ENCODE measurements at places on chromosomes 6 and 20.

DNA sequence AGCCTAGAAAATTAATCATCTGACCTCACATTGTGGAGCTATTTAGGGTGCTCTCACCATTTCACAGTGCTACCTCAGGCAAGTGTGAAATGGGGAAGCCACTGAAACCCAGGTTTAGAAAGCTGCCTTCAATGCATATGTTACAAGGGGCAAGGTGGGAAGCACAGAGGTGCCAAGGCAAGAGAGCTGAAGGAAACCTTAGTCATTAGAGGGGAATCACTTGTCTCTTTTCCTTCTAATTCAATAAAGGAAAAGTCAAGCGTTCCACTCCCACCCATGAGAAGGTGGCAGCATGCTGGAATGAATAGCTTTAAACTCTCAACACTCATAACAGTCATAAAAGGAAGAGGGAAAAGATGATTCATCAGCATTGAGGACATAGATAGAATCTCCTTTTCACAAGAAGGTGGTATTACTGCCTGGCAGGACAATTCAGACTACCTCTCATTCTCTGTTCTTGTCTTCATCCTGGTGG is 251.9 kb upstream of the IRAK1BP1 start:
- H3K4me3 ChIP-seq = no peak overlapping the region
- no peaks in the 10 kb centered on the region for H3K4me1 ChIP-seq
- DNase-seq = no peak
- H3K27ac ChIP-seq = no peak overlapping the region
- H3K27me3 ChIP-seq = no peaks in the 10 kb centered on the region
- no peaks in the 10 kb centered on the region for H3K36me3 ChIP-seq

DNA sequence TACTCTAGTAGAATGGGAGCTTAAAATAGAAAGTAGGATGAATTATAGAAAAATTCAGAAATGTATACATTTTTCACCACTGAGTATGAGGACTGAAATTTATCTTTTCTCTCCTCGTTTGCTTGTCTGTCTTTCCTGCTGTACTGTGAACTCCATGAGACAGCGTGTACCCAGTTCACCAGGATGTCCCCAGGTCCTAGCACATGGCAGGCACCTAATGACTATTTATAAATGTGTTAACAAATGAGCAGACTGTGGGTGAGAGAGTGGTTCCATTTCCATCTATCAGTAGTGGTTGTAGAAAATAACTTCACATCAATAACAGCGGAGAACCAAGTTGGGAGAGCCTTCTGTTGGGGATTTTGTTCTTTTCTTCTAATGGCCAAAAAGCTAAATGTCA is 106.3 kb downstream of the NUS1 start:
- H3K4me3 ChIP-seq = no peak overlapping the region
- DNase-seq = no peak
- no peaks in the 10 kb centered on the region for H3K4me1 ChIP-seq
- peaks cover 18% of the 10 kb centered on the region for H3K27me3 ChIP-seq
- H3K36me3 ChIP-seq = no peaks in the 10 kb centered on the region
- H3K27ac ChIP-seq = no peak overlapping the region

DNA sequence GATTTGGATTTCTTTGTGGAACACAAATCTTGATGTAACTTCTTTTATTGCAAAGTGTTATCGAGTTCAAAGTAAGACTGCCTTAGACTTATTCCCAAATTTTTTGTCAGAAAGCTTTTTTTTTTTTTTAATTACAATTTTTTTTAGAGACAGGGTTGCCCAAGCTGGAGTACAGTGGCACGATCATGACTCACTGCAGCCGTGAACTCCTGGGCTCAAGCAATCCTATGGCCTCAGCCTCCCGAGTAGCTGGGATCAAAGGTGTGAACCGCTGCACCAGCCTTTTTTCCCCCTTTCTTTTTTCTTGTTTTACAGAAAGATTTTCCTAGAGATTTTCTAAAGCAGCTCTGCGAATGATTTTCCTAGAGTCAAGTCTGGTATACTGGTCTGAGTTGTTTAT is 2.8 kb downstream of the RIOK1 start:
- no peaks in the 10 kb centered on the region for H3K27me3 ChIP-seq
- peaks cover 19% of the 10 kb centered on the region for H3K4me1 ChIP-seq
- no peak overlapping the region for H3K27ac ChIP-seq

GRCh38 chr6:44606504-44606903 is 219.0 kb downstream of the CDC5L start:
- H3K4me1 ChIP-seq = no peaks in the 10 kb centered on the region
- no peak for DNase-seq
- no peaks in the 10 kb centered on the region for H3K27me3 ChIP-seq
- H3K27ac ChIP-seq = no peak overlapping the region
- H3K36me3 ChIP-seq = no peaks in the 10 kb centered on the region

DNA sequence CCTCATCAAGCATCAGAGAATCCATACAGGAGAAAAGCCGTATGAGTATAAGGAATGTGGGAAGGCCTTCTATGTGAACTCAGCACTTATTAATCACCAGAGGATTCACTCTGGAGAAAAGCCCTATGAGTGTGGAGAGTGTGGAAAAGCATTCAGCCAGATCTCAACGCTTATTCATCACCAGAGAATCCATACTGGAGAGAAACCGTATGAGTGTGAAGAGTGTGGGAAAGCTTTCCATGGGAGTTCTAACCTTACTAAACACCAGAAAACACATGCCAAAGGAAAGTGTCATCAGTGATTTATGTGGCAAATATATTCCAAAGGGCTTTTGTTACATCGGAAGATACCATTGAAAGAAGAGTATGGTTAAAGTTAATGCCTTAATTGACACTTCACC is 25.4 kb downstream of the ZKSCAN8 start:
- H3K4me1 ChIP-seq = no peaks in the 10 kb centered on the region
- no peak overlapping the region for H3K27ac ChIP-seq
- no peaks in the 10 kb centered on the region for H3K36me3 ChIP-seq
- H3K4me3 ChIP-seq = no peak overlapping the region
- no peaks in the 10 kb centered on the region for H3K27me3 ChIP-seq

GRCh38 chr6:15476631-15477380 is 186.0 kb downstream of the DTNBP1 start:
- H3K27ac ChIP-seq = no peak overlapping the region
- peaks cover 5% of the 10 kb centered on the region for H3K36me3 ChIP-seq
- peaks cover 54% of the 10 kb centered on the region for H3K4me1 ChIP-seq
- H3K27me3 ChIP-seq = no peaks in the 10 kb centered on the region

GRCh38 chr6:26254724-26255123 is 110.3 kb upstream of the BTN3A2 start:
- H3K27ac ChIP-seq = peak overlapping the region; percentile 44
- H3K36me3 ChIP-seq = no peaks in the 10 kb centered on the region
- peaks cover 3% of the 10 kb centered on the region for H3K4me1 ChIP-seq
- no peak for DNase-seq
- no peaks in the 10 kb centered on the region for H3K27me3 ChIP-seq

DNA sequence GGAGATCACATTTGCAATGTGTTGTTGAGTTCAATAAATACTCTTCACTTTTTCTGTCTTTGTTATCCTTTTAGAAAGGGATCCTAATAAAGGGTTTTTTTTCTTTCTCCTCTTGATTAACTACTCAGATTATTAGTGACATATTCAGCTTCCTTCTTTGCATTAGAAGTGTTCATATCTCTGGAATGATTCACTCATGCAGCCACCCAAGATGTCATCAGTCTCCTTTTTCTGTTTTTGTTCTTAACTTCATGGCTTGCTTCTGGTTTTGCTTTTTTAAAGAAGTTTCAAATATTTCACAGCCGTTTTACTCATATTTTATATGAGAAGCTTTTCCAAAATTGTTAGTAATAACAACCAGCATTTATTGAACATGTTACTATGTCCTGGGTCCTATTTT is 187.6 kb downstream of the TMEM242 start:
- no peak for DNase-seq
- no peak overlapping the region for H3K27ac ChIP-seq
- no peak overlapping the region for H3K4me3 ChIP-seq
- H3K4me1 ChIP-seq = no peaks in the 10 kb centered on the region

DNA sequence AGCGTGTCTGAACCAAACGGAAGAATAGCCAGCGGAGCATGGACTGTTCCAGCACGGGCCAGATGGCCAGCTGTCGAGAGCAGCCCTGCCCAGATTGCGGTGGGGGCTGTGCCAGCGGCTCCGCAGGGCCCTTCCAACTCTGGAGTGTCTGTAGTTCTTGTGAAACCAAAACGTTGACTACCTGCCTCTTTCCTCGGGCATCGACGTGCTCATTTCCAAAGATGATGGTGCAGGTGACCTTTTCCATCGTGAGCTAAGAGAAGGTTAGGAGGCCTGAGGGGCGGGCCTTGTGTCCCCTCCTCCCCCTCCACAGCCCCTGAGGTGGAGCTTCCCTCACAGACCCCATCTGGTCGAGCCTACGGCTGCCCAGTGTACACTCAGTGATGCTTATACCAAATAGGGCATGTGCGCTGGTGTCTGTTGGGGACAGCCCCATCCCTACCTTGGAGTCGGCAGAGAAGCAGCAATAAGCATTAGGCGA is 12.9 kb upstream of the C20orf144 start:
- peaks cover 5% of the 10 kb centered on the region for H3K36me3 ChIP-seq
- no peak overlapping the region for H3K4me3 ChIP-seq
- no peaks in the 10 kb centered on the region for H3K27me3 ChIP-seq
- H3K4me1 ChIP-seq = no peaks in the 10 kb centered on the region
- DNase-seq = no peak
- H3K27ac ChIP-seq = no peak overlapping the region

DNA sequence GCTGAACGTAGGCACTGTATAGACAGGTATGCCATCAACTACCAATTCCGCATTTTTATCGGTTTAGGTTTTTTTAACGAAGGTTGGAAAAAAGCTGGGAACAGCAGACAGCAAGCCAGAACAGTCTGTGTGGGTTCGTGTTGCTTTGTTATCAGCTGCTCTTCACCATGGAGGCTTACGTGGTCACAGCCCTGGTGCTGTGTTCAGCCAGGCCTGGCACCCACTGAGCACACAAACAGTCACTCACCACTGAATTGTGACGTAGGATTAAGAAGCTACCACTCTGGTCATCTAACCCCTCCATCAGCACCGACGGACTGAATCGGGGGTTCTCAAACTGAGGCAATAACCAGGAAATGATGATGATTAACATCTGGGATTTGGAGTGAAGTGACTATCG is 13.2 kb downstream of the FAM210B start:
- H3K27me3 ChIP-seq = no peaks in the 10 kb centered on the region
- H3K4me1 ChIP-seq = no peaks in the 10 kb centered on the region
- no peak overlapping the region for H3K27ac ChIP-seq
- H3K4me3 ChIP-seq = no peak overlapping the region

DNA sequence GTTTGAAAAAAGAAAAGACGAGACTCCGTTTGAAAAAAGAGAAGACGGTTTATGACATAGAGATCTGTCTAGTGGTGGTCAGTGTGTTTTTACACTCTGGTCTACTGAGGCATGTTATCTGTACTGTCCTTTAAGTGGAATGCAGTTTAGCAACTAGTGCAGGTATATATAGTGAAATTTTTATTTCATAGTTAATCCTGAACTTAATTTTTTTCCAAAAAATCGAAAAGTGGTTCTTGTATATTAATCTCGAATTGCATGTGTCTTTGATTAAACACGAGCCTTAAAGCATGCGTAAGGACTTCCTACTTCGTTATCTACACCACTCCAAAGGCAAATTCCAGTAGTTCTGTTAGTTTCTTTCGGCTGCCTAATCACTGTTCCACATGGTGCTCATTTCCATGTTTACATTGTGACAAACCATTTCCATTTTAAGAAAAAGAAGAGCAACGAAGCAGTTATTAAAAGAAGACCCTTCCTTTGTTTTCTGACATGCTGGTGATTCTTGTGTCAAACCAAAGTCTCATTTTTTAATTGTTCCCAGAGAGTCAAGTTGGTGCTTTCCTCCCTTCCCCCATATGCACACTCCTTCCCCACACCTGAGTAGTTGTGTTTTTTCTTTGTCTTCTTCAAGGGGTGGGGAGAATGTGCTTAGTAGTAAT is 2.3 kb downstream of the SNX9 start:
- H3K4me1 ChIP-seq = peaks cover 5% of the 10 kb centered on the region
- H3K27ac ChIP-seq = no peak overlapping the region
- no peaks in the 10 kb centered on the region for H3K36me3 ChIP-seq
- H3K4me3 ChIP-seq = no peak overlapping the region

- no peaks in the 10 kb centered on the region for H3K4me1 ChIP-seq
- no peak overlapping the region for H3K27ac ChIP-seq
- DNase-seq = peak; percentile 9
- no peak overlapping the region for H3K4me3 ChIP-seq
- no peaks in the 10 kb centered on the region for H3K36me3 ChIP-seq
Measured at GRCh38 chr6:142462260-142462659, 160.5 kb downstream of the ADGRG6 start.

- H3K36me3 ChIP-seq = no peaks in the 10 kb centered on the region
- peaks cover 12% of the 10 kb centered on the region for H3K4me1 ChIP-seq
- no peaks in the 10 kb centered on the region for H3K27me3 ChIP-seq
- peak; percentile 72 for DNase-seq
- no peak overlapping the region for H3K27ac ChIP-seq
Measured at GRCh38 chr6:150403458-150404246, 34.8 kb downstream of the IYD start.

- H3K27me3 ChIP-seq = no peaks in the 10 kb centered on the region
- no peak overlapping the region for H3K27ac ChIP-seq
- DNase-seq = no peak
- no peaks in the 10 kb centered on the region for H3K36me3 ChIP-seq
- no peak overlapping the region for H3K4me3 ChIP-seq
Measured at GRCh38 chr6:13729891-13730290, 18.3 kb upstream of the RANBP9 start.

DNA sequence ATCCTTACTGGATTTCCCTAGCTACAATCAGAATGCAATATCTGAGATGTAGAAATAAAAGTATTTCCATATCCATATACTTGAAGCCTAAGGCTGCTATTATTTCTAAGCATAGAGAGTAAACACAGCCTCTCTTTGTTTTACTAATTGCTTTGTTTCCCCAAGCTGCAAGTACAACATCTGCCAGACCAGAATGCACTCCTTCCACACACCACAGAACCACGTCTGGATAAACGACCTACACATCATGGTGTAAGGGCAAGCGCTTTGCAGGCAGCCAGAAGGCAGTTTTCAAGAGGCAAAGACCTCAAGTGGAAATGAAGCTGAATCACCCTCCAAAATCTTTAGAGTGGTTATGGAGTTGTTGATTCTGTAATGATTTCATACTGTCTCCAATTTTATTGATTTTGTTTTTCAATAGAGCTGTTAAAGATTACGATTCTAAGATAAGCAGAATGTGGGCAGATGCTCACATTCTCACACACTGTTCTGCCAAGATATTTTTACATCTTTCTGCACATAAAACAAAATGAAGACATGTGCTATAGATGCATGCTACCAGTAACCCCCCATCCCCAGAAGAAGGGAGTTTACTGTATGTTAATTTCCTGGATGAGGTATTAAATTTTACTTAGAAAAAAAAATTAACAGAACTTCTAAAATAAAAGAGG is 88.8 kb downstream of the THEMIS start:
- no peaks in the 10 kb centered on the region for H3K27me3 ChIP-seq
- H3K27ac ChIP-seq = no peak overlapping the region
- H3K4me1 ChIP-seq = no peaks in the 10 kb centered on the region
- no peak overlapping the region for H3K4me3 ChIP-seq
- no peaks in the 10 kb centered on the region for H3K36me3 ChIP-seq
